Endothelial cell of umbilical vein (primary cell): ENCODE measurements at places on chromosomes 12 and 14.

GRCh38 chr14:39315859-39316444, 82.2 kb downstream of the MIA2 start:
- DNase-seq, result no peak

DNA sequence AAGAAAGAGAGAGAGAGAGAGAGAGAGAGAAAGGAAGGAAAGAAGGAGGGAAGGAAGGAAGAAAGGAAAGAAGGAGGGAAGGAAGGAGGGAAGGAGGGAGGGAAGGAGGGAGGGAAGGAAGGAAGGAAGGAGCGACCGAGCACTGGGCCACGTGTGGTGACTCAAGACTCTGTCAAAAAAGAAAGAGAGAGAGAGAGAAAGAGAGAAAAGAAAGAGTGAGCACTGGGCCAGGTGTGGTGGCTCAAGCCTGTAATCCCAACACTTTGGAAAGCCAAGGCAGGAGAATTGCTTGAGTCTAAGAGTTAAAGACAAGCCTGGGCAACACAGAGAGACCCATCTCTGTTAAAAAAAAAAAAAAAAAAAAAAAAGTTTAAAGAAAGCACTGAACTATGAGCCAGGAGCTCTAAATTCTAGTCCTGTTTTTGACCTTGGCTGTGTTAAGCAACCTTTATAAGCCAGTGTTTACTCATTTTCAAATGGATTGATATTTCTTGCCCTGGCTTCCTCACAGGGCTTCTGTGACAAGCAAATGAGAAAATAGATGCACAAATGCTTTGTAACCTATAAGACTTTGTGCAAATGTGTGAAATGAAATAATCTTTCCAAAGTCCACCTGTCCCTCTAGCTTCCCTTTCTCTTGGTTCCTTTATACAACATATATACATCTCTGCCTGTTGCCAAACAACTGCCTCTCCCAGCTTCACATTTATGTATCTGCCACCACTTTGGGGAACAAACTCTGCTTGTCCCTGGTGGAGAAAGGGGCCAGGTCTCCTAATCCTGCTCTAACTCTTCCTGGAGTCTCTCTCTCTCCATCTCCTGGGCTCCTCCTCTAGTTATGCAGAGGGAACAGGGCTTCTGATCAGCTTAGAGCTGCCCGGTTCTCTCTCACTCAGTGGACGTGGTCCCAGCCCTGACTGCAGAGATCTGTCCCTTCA, 16.1 kb upstream of the PLEKHG6 start:
- DNase-seq, result no peak

- no peak for DNase-seq
Observed at GRCh38 chr14:58690801-58691516, 53.2 kb downstream of the DACT1 start.

- peak; percentile 74 for DNase-seq
Observed at GRCh38 chr12:47032644-47033043, 46.8 kb upstream of the PCED1B start.

DNA sequence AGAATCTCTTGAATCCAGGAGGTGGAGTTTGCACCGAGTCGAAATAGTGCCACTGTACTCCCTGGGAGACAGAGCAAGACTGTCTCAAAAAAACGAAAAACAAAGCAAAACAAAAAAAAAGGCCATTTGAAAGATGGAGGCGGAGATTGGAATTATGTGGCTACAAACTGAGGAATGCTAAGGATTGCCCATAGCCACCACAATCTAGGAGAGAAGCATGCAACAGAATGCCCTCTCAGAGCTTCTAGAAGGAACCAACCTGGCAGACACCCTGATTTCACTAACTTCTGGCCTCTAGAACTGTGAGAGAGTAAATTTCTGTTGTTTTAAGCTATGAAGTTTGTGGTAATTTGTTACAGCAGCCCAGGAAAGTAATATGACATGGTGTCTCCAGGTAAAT, 50.1 kb upstream of the LIMA1 start:
- DNase-seq, result no peak

DNA sequence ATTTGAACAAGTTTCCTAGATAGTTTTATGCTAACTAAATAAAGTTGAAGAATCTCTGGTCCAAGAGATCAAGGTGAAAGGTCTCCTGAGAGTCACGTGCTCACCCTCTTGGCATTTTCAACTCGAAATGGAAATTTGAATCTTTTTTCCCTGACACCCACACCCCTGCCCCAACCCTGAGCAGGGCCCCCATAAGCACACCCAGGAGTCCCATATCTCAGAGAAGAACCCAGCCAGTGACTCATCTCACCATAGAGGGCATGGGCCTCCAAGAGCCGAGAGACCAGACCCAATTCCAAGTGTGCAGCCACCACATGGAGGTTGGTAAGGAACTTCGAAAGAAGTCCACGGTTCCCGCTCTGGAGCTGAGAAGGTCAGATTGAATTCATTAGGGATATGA, 32.6 kb downstream of the TEP1 start:
- no peak for DNase-seq

DNA sequence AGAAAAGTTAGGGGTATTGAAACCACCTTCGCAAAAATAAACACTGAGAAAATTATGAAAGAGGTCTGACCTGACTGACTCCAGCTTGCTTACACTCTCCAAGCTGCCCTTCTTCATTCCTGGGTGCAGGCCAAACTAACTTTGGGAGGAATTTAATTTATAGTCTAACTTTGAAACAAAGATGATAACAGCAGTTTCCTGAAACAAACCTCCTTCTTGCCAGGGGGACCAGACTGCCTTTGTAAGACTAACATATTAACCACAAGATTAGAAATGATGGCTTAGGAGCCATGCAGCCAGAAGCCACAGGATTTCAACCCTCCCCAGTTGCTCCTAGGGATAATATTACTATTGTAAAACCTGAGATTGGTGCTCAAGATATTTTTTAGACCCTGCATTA, 13.8 kb upstream of the EEA1 start:
- no peak for DNase-seq

GRCh38 chr14:78851189-78851588, 681.0 kb downstream of the NRXN3 start:
- no peak for DNase-seq

DNA sequence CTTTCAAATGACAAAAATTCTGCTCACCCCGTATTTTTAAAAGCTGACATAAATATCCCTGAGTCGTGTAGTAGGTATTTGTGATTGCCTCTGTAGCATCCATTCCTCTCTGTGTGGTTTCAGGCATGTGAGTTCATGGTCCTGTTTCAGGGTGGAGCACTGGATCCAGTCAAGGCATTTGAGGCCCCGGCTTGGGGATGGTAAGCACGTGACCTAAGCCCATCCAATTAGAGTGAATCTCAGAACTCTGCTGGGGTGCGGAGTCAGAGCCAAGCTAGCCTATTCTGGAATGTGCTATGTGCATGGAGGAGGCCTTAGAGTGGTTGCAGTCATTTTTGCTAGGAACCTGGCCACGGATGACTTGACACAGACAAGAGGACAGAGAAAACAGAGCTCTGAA, 4.3 kb upstream of the CSRP2 start:
- DNase-seq, result no peak

DNA sequence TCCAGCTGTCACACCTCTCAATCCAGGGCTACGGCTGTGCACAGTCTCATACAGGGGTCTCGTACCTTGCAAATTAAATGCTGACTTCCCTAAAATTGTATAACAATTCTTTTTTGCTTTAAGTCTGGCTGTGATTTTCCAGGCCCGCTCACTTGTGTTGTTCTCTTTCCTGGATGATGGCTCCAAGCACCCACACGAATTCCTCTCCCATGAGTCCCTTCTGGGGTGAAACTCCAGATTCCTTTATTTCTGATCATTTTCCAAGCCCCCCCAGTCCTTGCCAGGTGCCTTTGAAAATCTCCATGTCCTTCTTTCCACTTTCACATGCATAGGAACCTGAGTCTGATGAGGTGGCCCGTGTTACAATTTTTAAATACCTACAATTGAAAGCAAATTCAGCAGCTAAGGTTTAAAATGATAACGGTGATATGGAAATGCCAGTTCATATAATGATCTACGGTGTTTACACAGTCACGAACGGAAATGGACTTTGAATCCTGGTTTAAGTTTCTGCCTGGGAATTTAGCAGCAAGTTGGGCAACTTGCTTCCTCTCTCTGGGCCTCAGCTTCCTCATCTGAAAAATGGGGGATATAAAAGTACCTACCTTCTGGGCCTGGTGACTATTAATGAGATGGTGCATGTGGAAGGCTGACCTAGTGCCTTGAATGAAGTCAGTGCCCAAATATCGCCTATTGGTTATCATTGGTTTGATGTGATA, 85.5 kb downstream of the STAB2 start:
- no peak for DNase-seq

DNA sequence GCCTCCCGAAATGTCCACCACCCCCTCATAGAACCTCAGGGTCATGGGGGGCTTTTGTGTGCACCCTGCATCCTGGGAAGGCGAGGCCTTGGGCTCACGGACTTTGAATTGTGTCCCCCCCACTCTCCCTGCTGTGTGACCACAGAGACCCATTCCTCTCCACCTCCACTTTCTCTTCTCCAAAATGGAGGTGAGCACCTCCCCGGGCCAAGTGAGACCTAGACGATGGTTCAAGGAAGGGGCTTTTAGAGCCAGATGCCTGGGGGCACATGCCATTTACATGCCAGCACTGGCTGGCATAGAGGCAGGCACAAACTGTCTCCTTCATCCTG, 33.5 kb downstream of the CYP46A1 start:
- DNase-seq, result no peak

GRCh38 chr12:26466726-26467125, 271.4 kb downstream of the SSPN start:
- no peak for DNase-seq

- DNase-seq, result no peak
Observed at GRCh38 chr14:66831173-66831572, 323.2 kb downstream of the GPHN start.

DNA sequence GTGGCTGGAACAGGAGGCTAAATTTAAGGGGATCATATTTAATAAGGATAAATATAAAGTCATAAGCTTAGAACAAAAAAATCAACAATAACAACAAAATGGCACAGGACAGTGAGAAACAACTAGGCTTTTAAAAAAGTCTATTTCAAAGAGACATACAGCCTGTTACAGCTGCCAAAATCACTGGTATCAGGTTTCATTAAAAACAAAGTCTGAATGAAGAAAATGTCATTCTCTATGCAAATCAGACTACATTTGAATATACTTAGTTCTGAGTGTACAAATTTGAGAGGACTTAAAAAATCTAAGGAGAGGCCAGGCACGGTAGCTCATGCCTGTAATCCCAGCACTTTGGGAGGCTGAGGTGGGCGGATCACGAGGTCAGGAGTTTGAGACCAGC, 44.0 kb downstream of the TFCP2 start:
- no peak for DNase-seq

GRCh38 chr12:14885718-14886221, at the start of gene MGP:
Gene MGP (minus strand): TSS chr12:14885854. CDS start chr12:14885791, 63 bp downstream.
- peak; percentile 99 for DNase-seq

DNA sequence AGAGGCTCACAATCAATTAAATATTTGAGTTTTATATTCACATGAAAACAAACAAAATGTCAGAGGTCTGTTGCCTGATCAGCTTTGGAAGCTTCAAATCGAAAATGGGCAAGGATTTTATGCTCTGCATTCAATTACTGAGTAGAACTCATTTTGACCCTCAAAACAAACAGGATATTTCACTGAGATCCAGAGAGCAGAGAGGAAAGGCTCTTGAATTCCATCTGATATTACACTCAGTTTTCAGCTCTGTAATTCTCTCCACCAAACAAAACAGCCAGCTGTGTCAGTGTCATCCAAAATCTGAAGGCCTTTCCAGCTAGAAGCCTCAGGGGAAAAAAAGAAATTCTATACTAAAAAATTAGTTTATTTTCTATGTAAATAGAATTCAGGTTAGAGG, 128.6 kb upstream of the FLRT2 start:
- peak; percentile 39 for DNase-seq

DNA sequence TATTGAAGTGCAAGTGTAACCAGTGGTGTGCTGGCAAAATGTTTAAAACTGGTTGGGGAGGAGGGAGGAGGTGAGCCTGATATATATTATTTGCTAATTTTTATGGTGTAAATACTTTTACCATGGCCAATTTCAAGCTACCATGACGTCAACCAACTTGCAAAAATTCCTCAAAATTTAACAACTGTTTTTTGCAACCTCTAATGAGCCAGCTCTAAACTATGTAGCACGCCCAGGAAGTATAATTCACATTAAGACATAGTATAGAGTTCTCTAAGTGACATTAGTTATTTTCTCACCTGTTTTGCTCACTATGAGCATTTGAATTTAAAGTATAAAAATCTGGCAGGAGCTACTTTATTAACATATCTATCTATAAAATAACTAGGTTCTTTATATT, 41.4 kb downstream of the ATL1 start:
- no peak for DNase-seq

DNA sequence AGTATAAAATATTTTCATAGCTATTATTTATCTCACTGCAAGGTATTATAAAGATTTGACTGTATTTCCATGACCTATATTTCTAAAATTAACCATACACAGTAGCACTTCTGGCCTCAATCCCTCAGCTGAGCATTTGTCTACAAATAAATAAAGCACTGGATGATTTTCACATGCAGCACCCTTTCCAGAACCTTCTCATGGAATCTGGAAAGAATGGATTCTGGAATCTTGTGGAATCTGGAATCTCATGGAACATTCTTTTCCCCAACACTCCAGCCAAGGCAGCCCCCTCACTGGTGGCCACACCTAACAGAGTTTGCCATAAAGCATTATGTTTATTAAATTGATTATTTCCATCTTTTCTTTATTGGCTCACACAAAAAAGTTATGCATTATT, 199.2 kb downstream of the MSRB3 start:
- DNase-seq, result no peak

GRCh38 chr14:93953739-93954515, 22.4 kb downstream of the ASB2 start:
- no peak for DNase-seq

DNA sequence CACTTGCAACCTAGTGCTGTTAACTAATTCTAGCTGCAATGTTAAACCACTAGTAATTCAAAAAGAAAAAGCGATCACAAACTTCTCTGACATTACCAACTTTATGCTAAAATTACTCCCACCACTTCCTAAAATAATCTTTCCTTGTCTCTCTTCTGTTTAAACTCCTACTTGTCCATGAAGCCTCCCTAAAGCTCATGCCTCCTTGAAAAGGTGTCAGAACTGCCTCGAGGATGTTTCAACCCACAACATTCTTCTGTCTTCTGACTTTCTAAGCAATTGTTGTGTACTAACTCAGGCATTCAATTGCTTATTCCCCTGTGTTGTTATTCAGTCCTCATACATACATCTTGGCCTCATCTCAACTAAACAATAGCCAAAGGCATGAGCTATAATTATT, 5.9 kb downstream of the GNPTAB start:
- no peak for DNase-seq

DNA sequence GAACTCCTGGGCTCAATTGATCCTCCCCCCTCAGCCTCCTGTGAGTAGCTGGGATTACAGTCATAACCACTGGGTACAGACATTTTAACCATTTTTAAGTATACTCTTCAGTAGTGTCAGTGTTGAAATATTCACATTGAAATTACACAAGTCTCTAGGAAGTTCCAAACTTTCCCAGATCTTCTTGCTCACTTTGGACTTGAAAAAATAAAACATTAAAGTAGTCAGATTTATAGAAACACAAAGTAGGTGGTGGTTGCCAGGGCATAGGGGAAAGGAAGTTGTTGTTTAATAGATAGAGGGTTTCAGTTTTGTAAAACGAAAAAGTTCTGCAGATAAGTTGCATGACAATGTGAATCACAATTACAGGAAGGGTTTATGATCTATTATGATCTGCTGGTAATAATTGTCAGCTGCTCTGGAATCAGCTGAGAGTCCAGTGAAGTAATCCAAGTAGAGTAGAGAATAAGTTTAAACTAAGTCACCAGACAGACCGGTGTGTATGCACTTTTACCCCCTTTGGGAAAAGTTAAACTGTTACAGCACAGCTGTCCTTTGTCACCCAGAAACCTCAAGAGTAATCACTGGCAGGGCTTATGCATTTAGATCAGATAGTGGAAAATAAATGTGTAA, 27.4 kb downstream of the PCNX1 start:
- DNase-seq, result peak; percentile 74

- DNase-seq, result no peak
Observed at GRCh38 chr12:31298922-31299321, 27.0 kb downstream of the SINHCAF start.
